HAP-1 (cell line): ENCODE measurements at places on chromosomes 7 and 10.
A peak's percentile ranks its signal among the peaks of the same experiment; 100 is the strongest.

DNA sequence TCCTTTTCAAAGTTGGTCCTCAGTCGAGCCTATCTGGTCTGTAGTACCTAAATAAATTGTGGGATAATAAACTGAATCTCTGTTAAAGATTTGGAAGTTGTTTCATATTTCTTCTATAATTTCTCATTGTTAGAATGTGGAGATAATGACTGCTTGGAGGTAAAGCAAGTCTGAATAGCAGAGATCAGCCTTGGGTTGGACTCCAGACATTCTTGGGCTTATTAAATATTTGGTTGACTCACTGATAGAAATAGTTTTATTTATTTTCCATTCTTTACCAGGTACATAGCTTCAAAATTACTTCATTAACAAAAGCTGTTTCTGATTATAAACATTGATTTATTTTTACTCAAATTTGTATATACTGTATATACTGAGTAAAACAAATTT, 34.3 kb downstream of the TPST1 start:
- DNase-seq, result no peak

DNA sequence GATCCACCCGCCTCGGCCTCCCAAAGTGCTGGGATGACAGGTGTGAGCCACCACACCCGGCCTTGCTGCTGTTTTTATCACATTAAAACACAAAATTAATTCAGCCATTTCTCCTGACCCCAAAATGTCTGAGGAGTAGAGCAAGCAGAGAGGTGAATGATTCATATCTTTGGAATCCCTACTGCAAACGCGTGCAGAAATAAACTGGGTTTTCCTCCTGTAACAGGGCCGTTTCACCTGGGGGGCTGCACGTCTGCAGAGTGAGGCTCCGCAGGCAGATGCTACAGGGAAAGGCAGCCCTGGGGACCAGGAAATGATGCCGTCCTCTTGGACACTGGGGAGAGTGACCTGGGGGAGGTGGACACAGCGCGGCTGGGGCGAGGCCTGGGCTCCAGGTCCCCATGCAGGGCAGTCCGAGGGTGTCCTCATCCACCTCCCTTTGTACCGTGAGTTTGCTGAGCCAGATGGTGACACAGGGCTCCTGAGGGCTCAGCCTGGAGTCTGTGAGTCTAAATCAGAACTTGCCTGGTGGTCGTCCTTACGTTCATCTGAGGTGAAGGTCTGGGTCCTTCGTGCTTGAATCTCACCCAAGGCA, 41.9 kb downstream of the PDGFA start:
- no peak for DNase-seq

DNA sequence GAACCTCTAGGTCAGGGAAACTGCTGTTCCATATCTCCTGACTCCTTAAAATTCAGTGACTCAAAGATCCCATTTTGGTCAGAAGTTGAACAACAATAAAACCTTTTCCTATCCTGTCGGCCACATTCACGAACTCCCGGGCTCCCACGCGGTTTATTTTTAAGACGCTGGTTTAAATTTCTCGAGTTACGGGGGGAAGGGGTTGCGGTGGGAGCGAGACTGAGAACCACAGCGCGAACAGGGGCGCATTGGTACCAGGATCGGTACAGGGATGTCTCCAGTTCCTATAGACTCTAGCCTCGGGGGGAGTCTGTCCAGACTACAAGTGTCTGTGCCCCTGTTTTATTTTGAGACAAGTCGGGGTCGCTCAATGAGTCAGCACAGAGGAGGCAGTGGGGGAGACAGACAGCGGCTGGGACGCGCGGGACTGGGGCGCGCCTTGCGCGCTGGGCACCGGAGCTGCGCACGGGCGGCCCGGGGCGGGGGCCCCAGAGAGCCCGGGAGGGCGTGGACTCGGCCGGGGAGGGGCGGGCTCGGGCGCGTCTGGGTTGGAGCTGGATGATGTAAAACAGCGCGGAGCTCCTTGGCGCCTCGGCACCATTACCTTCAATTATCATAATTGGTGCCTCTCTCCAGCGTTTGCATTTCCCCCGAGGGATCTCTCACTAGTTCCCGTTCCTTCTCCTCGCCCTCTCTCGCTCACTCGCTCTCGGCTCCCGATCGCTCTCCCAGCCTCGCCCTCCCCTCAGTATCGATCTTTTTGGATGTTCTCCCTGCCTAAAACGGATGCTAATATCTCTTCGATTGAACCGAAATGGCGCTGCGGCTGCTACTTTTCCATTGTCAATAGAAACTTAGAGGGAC, 8.7 kb upstream of the BAMBI start:
- DNase-seq, result peak; percentile 79

DNA sequence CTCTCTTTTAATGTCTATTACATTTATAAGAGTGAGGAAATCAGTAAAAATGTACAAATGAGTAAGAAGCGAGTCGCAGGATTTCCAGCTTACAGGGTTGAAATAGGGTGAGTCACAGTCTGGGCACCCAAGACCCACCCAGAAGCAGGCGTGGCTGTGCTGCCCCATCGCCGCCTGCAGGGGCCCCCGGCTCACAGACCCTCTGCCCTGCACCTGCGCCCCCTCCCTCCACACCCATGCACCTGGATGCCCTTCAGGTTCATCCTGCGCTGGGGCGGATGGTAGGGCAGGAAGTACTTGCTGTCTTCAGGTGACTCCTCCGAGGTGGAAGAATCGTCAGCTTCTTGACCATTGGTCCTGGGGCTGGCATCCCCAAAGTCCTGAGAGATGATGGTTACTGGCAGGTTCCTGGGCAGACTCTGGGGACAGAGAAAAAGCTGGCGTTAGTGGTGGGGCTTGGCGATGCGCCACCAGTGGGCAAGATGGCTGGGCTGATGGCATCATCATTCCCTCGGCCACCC, 90.2 kb upstream of the GNA12 start:
- no peak for DNase-seq

- no peak for DNase-seq
Observed at GRCh38 chr7:157574914-157575586, 238.2 kb downstream of the DNAJB6 start.

DNA sequence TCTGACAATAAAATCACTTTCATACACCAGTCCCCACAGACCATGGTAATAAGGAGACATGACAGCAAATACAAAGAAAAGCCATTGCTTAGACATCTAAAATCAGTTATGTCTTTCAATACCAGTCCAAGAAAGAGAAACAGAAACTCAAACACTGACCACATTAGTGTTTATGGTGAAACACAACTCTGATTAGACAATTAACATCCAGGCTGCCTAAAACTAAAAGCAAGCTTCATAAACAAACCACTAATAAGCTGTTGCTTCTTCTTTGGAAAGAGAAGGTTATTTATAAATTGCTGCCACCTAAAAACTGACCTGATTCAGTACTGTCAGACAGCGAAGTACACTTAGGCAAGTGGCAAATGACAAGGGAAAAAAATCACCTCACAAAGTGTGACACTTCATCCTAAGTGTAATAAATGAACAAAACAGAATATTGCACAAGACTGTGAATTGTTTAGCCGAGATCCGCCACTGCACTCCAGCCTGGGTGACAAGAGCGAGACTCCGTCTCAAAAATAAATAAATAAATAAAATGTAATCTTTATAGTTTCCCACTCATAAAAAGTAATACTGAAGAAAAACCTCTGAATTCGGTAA, 277.4 kb downstream of the PARD3 start:
- DNase-seq, result no peak

- DNase-seq, result no peak
Observed at GRCh38 chr10:86363184-86363832, 3.3 kb downstream of the GRID1 start.

DNA sequence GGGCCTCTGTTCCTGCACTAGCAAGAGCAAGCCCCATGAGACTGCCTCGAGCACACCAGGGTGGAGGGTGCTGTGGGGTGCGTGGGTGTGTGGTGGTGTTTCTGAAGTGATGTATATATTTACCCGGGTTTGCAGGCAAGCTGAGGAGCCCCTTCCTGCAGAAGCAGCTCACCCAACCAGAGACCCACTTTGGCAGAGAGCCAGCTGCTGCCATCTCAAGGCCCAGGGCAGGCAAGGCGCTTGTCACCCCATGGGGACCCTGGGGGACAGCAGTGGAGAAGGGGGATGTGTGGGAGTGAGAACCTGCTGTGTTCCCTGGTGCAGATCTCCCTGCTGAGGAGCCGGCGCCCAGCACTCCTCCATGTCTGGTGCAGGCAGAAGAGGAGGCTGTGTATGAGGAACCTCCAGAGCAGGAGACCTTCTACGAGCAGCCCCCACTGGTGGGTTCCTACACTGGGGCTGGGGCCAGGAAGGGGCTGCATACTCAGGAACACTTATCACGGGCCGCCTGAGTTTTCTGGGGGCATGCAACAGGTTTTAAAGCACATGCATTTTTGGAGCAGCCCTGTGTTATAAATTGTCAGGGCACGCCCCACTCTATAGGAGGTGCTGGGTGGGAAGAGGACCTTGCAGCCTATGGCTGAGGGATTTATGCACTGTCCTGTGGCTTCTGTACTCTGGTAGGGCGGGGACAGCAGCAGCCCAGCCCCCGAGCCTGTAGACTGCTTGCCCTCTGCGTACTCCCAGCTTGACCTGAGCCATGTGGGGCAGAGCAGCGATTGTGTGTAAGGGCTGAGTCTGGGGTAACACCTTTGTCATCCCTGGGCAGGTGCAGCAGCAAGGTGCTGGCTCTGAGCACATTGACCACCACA, 5.9 kb downstream of the PGAM2 start:
- no peak for DNase-seq

GRCh38 chr7:43876976-43877745, 7.8 kb upstream of the MRPS24 start:
- no peak for DNase-seq

DNA sequence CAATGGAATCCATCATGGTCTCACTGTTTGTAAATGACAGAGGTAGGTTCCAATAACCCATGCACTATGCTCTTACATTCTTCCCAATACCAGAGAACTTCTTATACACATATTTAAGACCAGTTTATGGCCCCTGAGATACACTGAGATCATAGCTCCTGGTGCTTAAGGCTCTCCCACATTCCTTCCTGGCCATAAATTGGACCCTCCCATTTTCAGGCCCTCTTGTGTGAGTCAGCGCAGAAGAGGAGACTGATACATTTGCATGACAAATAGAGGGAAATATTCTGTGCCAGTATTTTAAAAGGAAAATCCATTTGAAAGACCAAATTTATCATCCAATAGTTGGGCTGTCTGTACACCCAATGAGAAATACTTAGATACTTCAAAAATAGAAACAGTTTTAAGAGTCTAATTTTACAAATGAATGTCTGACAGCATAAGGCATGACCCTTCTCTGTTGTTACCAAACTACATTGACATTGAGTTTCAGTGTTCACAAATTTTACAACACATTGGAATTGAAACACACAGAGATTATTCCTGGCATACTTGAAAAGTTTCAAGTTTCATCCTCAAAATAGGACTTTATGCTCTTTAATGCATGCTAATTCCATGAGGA, 35.3 kb downstream of the SLC16A9 start:
- peak; percentile 78 for DNase-seq

- no peak for DNase-seq
Observed at GRCh38 chr10:22308390-22308789, 7.8 kb upstream of the COMMD3 start.

GRCh38 chr7:46864716-46865115, 717.2 kb downstream of the TNS3 start:
- DNase-seq, result no peak

DNA sequence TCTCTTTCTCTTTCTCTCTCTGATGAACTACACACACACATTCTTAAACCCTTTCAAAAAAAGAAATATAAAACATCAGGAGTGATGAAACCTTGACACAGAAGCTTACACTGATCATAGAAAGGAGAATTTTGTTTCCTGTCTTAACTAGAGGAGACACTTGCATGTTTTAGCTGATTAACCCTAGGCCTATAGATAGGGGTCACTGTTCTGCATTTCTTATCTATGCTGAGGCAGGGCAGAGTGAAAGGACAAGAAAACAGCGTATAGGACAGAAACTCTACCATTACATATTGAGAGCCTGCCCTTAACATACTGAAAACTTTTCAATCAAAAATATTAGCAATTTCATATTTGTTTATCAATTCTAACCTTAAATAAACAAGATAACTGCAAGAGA, 680.6 kb upstream of the MBL2 start:
- peak; percentile 10 for DNase-seq

DNA sequence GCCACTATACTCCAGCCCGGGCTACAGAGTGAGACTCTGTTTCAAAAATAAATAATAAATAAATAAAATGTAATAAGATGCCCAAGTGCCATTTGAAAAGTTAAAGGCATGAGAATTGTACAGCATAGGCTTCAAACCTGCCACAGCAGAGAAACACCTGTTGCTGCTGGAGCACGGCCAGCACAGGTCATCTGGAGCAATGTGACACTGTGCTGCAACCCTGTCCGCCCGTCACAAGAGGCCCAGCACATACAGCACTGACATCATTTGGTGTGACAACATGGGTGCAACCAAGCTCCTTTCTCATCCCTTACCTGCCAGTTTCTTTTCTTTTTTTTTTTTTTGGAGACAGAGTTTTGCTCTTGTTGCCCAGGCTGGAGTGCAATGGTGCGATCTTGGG, 1.3 kb downstream of the RFC2 start:
- no peak for DNase-seq

DNA sequence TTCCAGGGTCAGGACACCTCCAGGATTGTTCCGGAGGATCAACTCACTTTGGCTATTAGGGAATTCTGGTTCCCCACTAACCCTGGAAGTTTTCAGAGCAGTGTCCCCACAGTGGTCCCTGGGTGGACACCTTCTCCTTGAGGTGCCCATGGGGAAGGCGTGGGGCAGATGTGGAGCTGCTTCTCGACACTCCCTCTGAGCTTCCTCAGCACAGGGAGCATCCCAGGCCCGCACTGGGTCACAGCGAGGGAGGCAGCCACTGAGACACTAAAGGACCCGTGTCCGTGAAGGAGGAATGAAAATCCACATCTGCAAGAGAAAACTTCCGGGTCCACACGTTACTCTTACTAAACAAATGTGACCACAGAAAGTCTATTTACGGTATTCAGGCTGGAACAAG, 48.2 kb upstream of the MNX1 start:
- no peak for DNase-seq

DNA sequence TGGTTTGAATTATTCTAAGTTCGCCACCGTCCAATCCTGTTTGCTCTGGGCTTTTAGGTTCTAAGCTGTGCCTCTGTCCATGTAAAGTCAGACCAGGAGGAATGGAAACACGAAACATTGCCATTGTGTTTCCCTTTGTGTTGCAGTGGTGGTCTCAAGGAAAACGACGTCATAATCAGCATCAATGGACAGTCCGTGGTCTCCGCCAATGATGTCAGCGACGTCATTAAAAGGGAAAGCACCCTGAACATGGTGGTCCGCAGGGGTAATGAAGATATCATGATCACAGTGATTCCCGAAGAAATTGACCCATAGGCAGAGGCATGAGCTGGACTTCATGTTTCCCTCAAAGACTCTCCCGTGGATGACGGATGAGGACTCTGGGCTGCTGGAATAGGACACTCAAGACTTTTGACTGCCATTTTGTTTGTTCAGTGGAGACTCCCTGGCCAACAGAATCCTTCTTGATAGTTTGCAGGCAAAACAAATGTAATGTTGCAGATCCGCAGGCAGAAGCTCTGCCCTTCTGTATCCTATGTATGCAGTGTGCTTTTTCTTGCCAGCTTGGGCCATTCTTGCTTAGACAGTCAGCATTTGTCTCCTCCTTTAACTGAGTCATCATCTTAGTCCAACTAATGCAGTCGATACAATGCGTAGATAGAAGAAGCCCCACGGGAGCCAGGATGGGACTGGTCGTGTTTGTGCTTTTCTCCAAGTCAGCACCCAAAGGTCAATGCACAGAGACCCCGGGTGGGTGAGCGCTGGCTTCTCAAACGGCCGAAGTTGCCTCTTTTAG, 46.3 kb upstream of the DMBT1 start:
- no peak for DNase-seq
